ENCODE measurements at places on chromosomes 2 and 18.

- DNase-seq, result no peak
Measured at GRCh38 chr2:233002829-233003657, 10.0 kb downstream of the NGEF start.

DNA sequence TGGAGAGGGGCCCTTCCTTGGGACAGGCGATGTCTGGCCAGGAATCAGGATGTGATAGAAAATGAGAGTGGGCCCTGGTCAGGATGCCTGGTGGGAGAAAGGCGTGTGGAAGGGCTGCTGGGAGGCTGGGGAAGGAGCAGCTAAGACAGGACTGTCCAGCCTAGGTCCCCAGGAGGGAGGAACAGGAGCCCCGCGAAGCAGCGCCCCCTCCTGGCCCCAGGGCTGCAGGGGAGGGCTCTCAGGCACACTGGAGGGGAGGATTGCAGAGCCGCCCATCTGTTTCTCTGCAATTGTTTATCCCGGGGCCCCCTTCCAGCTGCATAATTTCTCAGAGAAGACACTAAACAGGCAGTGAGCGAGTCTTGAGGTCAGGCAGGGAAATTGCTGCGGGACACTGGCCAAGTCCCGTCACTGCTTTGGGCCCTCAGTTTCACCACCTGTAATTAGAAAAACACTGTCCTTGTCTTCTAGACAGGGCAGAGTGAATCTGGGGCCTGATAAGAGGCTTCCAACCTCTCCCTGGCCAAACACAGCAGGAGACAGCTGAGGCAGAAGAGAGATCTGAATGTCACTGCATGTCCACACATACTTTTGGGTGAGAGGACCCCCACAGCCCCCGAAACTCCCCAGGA lies 3.9 kb upstream of the NPPC start:
- DNase-seq, result peak; percentile 20

GRCh38 chr2:129877289-129877741 lies 102.2 kb upstream of the RAB6C start:
- DNase-seq, result peak; percentile 83

DNA sequence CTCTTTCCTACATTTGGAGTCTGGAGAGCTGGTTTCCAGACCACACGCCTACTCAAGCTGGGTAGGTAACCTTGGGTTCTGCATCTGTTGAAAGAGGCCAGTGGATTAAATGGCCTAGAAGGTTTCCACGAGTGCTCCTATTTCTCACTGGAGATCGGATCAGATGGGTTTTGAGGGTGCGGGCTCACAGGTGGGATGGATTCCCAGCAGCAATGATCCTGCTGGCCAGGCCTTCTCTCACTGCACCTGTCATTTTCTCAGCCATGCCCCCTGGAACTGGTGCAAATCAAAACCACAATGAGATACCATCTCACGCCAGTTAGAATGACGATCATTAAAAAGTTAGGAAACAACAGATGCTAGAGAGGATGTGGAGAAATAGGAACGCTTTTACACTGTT lies 747.5 kb upstream of the RAB6C start:
- no peak for DNase-seq

- no peak for DNase-seq
Measured at GRCh38 chr2:217960351-217960750, 42.4 kb downstream of the TNS1 start.

DNA sequence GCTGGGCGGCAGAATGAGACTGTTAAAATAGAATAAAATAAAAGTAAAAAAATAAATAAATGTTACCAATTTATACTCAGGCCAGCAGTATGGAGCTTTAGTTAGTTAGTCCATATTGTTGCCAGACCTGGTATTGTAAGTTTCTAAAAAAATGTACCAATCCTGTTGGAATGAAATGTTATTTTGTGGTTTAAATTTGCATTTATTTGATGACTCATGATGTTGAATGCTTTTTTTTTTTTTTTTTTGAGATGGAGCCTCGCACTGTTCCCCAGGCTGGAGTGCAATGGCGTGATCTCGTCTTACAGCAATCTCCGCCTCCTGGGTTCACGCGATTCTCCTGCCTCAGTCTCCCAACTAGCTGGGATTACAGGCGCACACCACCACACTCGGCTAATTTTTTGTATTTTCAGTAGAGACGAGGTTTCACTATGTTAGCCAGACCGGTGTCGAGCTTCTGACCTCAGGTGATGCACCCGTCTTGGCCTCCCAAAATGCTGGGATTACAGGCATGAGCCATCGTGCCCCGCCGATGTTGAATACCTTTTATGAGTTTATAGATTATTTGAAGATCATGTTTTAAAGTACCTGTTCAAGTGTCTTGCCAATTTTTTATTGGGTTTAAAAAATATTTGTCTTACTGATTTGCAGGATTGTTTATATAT lies 5.7 kb upstream of the PTPRN start:
- no peak for DNase-seq

GRCh38 chr2:134739236-134739878 lies 20.6 kb upstream of the TMEM163 start:
- no peak for DNase-seq

DNA sequence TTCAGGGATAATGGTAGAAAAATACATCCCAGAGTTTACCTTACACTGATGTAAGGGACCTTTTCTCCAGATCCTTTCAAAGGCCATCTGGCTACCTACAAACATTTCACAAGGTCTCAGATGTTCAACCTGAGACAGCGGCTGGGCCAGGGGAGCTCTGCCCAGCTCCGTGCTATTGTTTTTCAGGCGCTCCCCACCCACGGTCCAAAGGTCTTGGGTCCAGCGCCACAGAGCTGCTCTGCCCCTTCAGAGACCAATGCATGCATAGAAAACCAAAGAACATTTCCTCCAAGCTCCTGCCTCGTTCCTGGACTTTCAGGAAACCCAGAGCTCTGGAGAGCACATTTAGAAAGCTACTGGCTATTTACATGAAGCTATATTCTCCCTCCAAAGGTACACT lies 40.3 kb downstream of the COPS8 start:
- DNase-seq, result no peak

- no peak for DNase-seq
Measured at GRCh38 chr2:237134321-237135230, 48.9 kb downstream of the COPS8 start.

- DNase-seq, result no peak
Measured at GRCh38 chr18:3722649-3723433, 272.9 kb downstream of the TGIF1 start.

GRCh38 chr2:109217362-109218086 lies 88.5 kb downstream of the SH3RF3 start:
- DNase-seq, result peak; percentile 77

DNA sequence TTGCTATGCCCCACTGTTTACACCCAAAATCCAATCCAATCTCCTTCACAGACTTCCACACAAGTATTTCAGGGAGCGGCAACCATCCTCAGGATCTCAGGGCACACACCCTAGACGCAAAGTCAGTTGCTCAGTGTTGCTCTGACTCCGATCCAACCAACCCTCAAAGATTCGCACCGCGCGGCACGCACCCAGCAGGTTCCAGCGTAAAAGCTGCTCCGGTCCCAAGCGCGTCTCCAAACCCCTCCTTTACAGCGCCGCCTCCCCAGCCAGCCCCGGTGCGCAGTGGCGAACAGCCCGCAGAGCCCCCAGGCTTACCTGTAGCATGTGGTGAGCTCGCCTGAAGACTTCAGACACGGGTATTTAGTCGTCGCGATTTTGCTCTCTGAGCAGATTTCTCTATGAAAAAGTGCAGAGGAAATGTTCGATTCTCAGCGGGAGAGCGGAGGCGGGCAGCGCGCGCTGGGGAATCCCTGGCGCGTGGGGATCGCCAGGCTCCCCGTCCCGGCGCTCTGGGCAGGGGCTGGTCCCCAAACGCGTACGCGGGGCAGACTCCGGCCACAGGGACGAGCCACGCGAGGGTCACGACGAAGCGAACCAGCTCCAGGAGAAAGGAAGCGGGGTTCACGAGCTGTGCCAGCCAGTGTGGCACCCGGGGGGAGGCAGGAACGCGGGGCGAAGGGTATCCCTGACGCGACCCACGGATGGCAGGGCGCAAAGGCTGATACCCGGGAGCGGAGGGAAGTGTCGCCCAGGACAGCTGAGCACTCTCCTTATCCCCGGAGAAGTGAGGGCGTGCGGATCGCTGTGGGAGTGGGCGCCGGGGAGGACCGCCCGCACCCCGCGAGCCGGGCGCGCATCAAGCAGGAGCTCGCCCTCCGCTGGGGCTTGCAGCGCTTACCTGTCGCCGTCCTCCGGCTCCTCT lies 650 bp downstream of the CCBE1 start:
- DNase-seq, result no peak

DNA sequence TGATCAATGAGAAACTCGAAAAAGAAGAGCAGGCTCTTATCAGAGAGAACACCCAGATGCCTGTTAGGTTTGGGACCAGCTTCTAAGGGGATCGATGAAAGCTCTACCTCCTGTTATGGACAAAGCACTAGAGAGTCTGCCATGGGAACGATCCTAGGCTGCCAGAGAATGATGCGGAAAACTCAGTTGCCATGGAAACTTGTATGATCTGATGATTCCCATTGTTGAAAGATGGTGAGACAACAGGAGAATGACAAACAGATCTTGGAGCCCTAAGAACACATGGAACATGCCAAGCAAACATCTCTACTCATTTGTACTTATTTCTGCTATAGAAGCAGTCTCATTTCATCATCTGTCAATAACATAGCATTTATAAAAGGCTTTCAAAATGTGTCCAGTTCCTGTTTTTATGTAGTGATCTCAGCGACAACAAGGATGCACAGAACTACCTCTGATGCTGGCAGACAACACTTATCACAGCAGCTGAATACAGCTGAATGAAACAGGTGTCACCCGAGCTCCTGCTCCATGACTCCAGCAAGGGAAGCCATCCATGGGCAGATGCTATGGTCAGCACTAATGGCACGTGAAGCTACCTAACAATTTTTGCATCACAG lies 59.6 kb downstream of the NCKAP5 start:
- DNase-seq, result no peak

DNA sequence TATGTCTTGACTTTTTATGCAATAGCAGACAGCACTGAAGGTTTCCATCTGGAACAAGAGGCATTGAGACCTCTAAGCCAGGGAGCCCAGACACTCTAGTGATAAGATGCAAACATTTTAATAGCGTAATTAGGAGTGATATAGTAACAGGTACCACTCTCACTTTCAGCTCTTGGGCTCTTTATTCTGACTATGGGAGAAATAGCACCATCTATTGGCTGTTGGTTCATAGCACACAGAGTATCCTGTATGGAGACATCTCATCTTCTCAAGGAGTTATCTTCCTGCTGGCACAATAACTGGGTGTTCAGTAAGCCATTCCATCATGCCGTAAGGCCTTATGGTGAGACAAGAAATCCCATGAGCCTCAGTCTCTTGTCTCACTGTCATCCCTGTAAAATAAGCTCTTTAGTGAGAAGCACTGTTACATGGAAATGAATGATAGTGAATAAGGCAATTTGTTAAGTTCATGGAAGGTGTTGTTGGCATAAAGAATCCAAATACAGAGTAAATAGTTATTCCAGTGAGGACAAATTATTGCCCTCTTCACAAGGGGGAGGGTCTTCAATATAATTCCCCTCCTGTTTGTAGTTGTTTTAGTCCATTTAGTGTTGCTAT lies 48.3 kb downstream of the THUMPD2 start:
- DNase-seq, result peak; percentile 51

GRCh38 chr2:69104261-69104660 lies 91.3 kb downstream of the ANTXR1 start:
- DNase-seq, result no peak

GRCh38 chr2:128753321-128753720 lies 434.7 kb upstream of the HS6ST1 start:
- DNase-seq, result no peak

DNA sequence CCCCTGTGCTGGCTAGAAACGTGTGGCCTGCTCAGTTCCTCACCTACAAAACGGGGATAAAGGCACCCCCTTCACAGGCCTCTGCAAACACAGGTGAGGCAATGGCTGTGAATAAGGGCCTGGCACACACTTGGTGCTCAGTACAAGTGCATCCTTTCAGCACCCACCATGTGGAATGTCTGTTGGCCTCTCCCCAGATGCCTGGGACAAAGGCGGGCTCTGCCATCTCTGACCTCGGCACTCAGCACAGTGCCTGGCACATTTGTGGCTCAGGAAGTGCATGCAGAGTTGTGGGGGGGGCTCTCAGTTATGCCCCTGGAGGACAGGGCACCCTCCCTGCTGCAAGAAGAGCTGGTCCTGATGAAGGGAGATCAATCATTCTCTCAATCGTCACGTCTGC lies 224.6 kb upstream of the RAB6C start:
- DNase-seq, result no peak

GRCh38 chr18:52682260-52682659 lies 342.3 kb downstream of the DCC start:
- DNase-seq, result no peak

- DNase-seq, result peak; percentile 66
Measured at GRCh38 chr2:165877565-165878550, 75.7 kb downstream of the TTC21B start.

GRCh38 chr2:70936979-70937811 lies 1.5 kb downstream of the ATP6V1B1 start:
- no peak for DNase-seq

DNA sequence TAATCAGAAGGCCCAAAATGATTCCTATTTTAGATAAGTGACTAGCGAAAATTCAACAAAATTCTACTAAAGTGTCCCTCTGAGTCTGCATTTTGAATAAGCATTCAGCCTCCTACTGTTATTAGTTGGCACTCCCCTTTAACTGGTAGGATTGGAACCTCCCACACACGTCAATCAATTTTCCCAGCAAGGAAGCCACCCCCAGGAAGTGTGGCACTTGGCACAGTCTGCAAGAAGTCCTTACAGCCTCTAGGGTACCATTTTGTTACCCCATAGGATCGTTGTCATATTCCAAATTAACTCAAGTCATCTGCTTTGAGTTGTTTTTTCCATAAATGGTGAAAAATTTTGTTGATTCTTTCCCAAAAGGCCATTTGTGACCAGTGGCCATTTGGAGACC lies 33.8 kb upstream of the POU3F3 start:
- DNase-seq, result no peak

DNA sequence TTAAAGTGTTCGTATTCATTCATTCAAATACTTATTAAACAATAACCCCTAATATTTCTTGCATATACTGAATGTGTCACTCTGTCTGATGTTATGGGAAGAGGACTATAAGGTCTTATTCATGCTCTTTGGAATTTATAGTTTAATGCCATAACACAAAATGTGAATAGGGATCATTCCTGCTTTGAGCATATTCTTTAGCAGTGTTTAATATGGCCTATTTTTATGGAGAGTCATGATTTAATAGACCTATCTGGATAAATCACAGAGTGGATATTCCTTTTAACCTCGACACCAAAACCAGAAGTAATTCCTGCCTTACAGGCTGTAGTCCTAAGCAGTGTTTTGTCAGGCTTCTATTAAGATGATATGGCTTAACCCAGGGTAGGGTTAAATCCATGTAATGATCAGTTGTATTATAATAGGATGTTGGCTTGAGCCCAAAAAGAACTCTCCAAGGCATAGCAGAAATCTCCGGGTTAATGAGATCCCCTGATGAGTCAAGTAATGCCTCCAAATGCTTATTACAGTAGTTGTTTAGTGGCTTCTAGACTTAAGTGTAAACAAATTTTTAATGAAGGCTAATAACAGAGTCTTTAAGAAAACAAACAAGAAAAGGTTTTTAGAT lies 54.3 kb downstream of the GULP1 start:
- DNase-seq, result no peak

GRCh38 chr18:5998166-5998881 lies 103.0 kb upstream of the TMEM200C start:
- no peak for DNase-seq

GRCh38 chr2:83172841-83173240 lies 1286.2 kb downstream of the SUCLG1 start:
- DNase-seq, result no peak
